ENCODE measurements at places on chromosomes 13 and 19. TPM values are rescaled to one million over a fixed set of nuclear protein-coding genes. Genes with fewer than 3 reads are reported as not detected.

MYPOP gene
- total RNA-seq: 3.5 TPM

MEIOSIN gene
- total RNA-seq: not detected

FOSB gene
- total RNA-seq: 0.34 TPM

PRSS57 gene
- not detected for total RNA-seq

ZNF799 gene
- total RNA-seq: 4.3 TPM

SERPINE3 gene
- not detected for total RNA-seq

MBOAT7 gene
- total RNA-seq: 123 TPM

PAK4 gene
- 15.5 TPM for total RNA-seq

ZNF285 gene
- total RNA-seq: 2.2 TPM

KIR2DL1 gene
- not detected for total RNA-seq

KMT5C gene
- 16.9 TPM for total RNA-seq

PTH2 gene
- total RNA-seq: not detected

ZNF175 gene
- total RNA-seq: 4.0 TPM

AZU1 gene
- total RNA-seq: not detected

ATXN8OS gene
- not detected for total RNA-seq

ZNF324 gene
- total RNA-seq: 15.5 TPM

LGALS14 gene
- not detected for total RNA-seq

APC2 gene
- total RNA-seq: 0.11 TPM

ZNF844 gene
- total RNA-seq: 2.5 TPM

NLRP7 gene
- total RNA-seq: not detected

CCDC169 gene
- 8.1 TPM for total RNA-seq

ADGRE2 gene
- total RNA-seq: 2.8 TPM

FCER2 gene
- not detected for total RNA-seq

INAFM1 gene
- total RNA-seq: 0.51 TPM

NKPD1 gene
- not detected for total RNA-seq

GARRE1 gene
- total RNA-seq: 7.7 TPM

GAS6 gene
- 670 TPM for total RNA-seq

CRLF1 gene
- 0.86 TPM for total RNA-seq

U2AF1L4 gene
- 12.2 TPM for total RNA-seq

ZNF563 gene
- 6.4 TPM for total RNA-seq

VSTM2B gene
- total RNA-seq: not detected

CYP4F22 gene
- not detected for total RNA-seq

INTS6 gene
- 38.7 TPM for total RNA-seq

Measured in LHCN-M2 (cell line).